ENCODE measurements at places on chromosomes 4 and X. TPM values are rescaled to one million over a fixed set of nuclear protein-coding genes. Genes with fewer than 3 reads are reported as not detected.

GRCh38 chrX:82092307-82092706 is 890.4 kb downstream of the SH3BGRL start:
- no peak for DNase-seq

DNA sequence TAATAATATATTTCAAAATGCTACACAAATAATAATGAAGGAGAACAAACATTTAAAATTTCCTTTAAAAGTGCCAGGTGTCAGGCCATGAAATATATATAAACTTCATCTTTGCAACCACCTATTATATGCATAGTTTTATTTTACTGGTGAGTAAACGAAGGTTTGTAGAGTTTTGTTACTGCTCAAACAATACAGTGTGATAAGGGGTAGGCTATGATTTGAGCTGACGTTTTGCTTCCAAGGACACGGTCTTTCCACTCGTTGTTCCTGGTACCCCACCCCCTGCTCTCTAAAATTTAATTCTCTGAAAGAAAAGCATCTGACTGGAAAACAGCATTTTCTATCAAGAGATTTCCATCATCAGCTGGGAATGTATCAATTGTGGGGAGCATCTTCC is 27.2 kb upstream of the GPRIN3 start:
- DNase-seq = no peak

GRCh38 chrX:40207626-40208025 is 109.9 kb upstream of the BCOR start:
- DNase-seq = no peak

GRCh38 chr4:122531514-122531913 is 75.0 kb upstream of the IL2 start:
- DNase-seq = no peak

DNA sequence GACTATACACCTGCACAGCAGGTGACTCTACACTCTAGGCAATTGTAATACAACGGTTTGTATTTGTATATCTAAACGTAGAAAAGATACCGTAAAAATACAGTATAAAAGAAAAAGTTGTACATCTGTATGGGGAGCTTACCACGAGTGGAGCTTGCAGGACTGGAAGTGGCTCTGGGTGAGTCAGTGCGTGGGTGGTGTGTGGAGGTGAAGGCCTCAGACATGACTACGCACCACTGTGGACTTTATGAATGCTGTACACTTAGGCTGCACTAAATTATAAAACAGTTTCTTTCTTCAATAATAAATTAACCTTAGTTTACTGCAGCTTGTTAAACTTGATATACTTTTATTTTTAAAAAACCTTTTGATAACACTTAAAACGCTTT is 85.0 kb upstream of the FAT1 start:
- DNase-seq = no peak

DNA sequence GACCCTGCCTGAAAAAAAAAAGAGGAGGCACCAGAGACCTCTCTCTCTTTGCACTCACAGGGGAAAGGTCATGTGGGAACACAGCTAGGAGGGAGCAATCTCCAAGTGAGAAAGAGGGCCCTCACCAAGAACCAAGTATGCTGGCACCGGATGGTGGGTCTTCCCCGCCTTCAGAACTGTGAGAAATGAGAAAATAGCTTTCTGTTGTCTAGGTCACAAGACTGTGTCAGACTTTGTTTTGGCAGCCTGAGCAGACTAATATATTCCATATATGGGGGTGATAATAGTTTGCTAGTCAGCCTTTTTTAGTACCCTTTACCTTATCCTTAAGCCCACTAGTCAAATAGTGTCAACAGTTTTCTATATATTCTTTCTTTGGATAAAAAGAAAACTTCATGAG is 193.0 kb downstream of the TRIML1 start:
- no peak for DNase-seq

DNA sequence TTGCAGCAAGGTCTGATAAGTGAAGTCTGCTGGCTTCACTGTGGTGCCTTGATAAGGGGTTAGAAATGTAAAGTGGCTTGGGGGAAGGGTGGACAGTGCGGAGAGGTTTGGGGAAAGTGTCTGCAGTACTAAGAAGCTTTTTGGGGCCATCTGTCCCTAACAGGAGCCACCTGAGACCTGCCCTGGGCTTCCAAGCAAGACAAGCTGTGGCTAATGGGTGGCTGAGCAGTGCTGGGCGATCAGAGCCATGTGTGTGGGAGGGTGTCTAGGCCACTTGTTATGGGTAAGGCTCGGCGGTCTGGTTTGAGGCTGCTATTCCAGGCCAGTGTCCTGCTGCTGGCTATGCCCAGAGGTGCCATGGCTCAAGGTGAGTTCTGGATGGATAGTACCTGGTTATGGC is 185.4 kb upstream of the MTMR8 start:
- no peak for DNase-seq

GRCh38 chr4:81492606-81493230 is 21.0 kb upstream of the RASGEF1B start:
- no peak for DNase-seq

DNA sequence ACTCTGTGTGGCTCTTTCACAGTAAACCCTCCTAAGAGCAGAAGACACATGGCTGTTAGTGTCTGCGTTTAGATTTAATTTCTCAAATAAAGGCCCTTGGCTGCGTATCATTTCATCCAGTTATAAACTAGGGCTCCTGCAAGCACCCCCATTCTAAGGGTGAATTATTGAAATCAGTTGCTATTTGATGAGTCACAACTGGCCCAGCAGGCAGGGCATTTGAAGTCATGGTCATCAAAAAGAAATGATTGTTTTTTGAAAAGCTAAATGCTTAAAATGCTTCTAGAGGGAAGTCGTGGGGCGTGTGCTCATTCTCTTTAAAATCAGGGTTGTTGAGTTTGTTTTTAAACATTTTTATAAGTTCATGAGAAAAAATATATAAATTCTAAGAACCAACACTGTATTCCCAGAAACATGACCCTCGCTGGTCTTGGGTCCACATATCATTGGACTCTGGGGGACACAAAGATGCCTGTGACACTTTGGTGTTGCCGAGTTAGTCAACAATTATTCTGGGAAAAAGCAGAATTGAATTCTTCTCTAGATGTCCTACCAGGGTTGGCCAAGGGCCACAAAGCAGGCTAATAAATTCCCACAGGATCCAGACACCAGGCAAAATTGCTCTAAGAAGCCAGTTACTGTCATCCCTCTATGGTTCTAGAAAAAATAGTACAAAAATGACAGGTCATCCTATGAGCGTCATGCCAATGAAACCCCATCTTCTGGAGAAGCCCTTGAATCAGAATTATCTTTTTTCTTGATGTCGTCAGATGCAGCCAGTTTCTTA is 99.5 kb upstream of the MYOZ2 start:
- DNase-seq = no peak

DNA sequence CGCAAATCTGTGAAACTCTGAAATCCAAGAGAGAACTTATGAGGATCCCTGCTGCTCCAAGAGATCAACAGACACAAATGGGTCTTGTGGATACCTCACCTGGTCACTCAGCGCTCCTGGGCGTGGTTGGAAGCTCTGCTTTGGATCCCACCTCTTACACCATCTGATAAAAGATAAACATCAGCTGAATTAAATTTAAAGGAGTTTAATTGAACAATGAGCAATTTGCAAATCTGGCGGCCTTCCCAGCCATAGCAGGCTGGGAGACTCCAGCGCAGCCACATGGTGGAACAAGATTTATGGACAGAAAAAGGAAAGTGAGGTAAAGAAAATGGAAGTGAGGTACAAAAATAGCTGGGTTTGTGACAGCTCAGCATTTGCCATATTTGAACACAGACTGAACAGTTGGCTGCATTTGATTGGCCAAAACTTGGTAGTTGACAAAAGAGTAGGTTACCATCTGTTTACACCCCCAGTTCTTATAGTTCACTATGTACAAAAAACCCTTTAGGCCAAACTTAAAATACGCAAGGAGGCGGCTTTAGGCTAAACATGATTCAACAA is 437.3 kb upstream of the NDST3 start:
- DNase-seq = no peak

GRCh38 chr4:36523182-36523581 is 241.8 kb downstream of the DTHD1 start:
- no peak for DNase-seq

DNA sequence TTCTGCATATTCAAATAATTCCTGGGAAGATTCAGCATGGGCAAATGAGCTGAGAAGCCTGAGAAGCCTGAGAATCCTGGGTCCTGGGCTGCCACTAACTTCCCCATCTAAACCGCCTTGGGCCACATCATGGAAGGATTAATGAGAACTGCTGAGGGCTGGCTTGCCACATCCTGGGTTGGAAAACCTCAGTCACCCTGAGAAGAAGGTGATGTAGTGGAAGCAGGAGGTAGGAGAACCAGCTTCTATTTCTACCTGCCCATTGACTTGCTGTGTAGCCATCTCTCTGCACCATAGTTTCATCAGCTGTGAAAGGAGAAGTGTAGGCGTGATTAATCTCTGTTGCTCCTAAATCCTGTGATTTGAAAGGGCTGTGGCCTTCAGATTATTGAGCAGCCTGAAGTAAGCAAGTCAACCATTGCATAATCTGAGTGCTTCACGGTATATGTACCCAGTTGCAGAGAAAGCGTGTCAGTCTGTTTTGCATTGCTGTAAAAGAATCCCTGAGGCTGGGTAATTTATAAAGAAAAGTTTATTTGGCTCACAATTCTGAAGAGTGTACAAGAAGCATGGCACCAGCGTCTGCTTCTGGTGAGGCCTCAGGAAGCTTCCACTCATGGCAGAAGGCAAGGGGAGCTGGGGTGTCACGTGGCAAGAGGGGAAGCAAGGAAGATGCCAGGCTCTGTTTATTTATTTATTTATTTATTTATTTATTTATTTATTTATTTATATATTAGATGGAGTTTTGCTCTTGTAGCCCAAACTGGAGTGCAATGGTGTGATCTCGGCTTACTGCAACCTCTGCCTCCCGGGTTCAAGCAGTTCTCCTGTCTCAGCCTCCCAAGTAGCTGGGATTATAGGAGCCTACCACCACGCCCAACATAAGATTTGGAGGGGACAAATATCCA is 140.9 kb upstream of the ATP6AP2 start:
- no peak for DNase-seq

GRCh38 chrX:72121383-72121782 is 10.3 kb downstream of the RTL5 start:
- no peak for DNase-seq

GRCh38 chrX:16914058-16914457 is 32.4 kb upstream of the REPS2 start:
- DNase-seq = no peak

DNA sequence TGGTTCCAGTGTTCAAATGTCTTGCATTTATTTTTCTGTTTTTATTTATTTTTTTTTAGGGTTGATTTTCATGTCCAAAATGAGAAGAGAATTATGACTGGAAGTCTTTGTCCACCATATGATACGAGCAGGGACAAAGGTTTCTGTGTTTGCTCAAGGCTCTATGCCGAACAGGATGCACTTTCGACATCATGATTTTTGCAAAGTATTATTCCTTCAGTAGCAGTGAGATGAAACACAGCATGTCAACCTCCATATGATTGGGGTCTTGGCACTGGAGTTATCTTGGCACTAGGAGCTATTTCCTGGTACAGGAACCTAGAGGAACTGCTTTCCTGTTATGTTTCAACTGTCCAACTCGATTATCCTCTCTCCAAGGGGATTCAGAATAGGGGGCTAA is 72.6 kb downstream of the UCHL1 start:
- no peak for DNase-seq

- DNase-seq = no peak
These were observed 199.8 kb upstream of the WDFY3 start for GRCh38 chr4:85166318-85166717.

- DNase-seq = no peak
These were observed 21.4 kb upstream of the NSUN7 start for GRCh38 chr4:40728333-40728732.

GAGE12G gene
- not detected for polyA plus RNA-seq

MSL3 gene
- polyA plus RNA-seq = 14.4 TPM

CNGA1 gene
- not detected for polyA plus RNA-seq

USP38 gene
- 3.4 TPM for polyA plus RNA-seq

MAOB gene
- polyA plus RNA-seq = 36.4 TPM

PTCHD1 gene
- polyA plus RNA-seq = 0.48 TPM

ATP2B3 gene
- 7.2 TPM for polyA plus RNA-seq

HS6ST2 gene
- 0.41 TPM for polyA plus RNA-seq

GABRG1 gene
- 1.8 TPM for polyA plus RNA-seq

COL25A1 gene
- polyA plus RNA-seq = not detected
